Activated CD4-positive, alpha-beta T cell treated with anti-CD3 and anti-CD28 coated beads, Interleukin-2, Interleukin-6, amounts not matched to agents 100 ng/mL and 50 ng/mL, durations not matched to agents 16 hours and 8 hours (primary cell): ENCODE measurements at places on chromosomes 7 and 10.

- DNase-seq = no peak
Observed at GRCh38 chr7:18590241-18590640, 94.7 kb downstream of the HDAC9 start.

DNA sequence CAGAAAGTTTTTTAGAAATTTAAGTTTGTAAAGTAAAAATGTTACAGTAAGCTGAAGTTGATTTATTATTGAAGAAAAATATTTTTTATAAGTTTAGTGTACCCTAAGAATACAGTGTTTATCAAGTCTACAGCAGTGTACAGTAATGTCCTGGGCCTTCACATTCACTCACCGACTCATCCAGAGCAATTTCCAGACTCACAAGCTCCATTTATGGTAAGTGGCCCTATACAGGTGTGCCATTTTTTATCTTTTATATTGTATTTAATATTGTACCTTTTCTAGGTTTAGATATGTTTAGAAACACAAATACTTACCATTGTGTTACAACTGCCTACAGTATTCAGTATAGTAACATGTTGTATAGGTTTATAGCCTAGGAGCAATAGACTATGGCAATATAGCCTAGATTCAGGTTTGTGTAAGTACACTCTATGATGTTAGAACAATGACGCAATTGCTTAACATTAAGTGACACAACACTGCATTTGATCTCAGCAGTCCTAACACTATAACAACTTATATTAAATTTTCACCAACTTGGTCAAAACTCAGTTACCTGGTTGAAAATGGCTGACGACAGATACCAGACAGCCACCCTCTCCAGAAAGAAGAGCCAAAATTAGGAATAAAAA lies 45.7 kb downstream of the HIBADH start:
- DNase-seq = no peak

- no peak for DNase-seq
Observed at GRCh38 chr7:151452680-151453325, 12.9 kb upstream of the CRYGN start.

DNA sequence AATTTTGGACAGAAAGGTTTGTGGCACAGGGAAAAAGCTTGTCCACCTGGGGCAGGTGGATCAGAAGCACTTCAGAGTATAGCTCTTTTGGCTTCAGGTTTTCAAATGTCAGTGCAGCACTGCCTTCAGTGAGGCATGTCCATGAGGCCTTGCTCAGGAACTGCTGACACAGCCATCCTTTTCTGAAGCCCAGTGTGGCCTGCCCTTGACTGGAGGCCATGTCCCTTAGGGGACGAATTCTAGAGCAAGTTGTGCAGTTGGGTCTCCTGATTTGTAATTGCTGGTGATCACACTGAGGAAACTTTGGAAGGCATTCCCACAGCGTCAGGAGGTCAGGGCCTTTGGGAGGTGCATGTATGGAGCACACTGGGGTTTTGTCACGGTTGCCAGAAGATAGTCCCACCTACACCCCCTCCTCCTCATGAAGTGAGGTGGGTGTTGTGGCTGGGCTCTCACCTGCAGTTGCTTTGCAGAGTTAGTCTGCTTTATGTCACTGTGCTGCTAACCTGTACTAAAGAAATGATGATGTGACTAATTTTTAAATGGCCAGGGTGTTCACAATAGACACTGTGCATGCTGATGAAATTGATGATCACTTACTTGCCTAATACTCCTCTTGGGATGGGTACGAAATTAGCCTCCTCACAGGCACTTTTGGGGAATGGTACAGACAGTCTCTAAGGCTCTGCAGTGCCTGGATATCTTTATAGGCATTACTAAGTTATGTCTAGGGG lies 41.7 kb downstream of the OGDH start:
- DNase-seq = no peak

- no peak for DNase-seq
Observed at GRCh38 chr7:107170051-107170915, 1.5 kb downstream of the HBP1 start.
